Activated CD8-positive, alpha-beta memory T cell treated with anti-CD3 and anti-CD28 coated beads for 24 hours (primary cell): ENCODE measurements at places on chromosomes 7 and 10.

GRCh38 chr7:129187681-129188371 lies 607 bp upstream of the SMO start:
- no peak for DNase-seq

GRCh38 chr10:44749151-44749550 lies 162.0 kb upstream of the TMEM72 start:
- no peak for DNase-seq

DNA sequence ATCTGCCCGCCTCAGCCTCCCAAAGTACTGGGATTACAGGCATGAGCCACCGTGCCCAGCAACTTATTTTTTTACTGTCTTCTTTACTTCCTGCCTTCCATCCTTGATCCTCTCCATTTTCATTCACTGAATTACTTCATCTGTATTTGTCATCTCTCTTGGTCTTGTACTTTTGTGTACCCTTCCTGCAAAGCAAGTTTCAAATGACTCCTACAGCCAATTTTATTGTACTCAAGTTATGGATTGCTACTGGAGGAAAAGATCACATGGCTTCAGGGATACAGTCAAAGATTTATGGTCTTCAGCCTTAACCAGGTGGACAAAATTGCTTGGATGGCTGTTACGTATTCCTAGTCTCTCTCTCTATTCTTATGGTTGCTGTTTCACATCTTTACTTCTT lies 22.6 kb downstream of the SEPTIN7 start:
- no peak for DNase-seq

DNA sequence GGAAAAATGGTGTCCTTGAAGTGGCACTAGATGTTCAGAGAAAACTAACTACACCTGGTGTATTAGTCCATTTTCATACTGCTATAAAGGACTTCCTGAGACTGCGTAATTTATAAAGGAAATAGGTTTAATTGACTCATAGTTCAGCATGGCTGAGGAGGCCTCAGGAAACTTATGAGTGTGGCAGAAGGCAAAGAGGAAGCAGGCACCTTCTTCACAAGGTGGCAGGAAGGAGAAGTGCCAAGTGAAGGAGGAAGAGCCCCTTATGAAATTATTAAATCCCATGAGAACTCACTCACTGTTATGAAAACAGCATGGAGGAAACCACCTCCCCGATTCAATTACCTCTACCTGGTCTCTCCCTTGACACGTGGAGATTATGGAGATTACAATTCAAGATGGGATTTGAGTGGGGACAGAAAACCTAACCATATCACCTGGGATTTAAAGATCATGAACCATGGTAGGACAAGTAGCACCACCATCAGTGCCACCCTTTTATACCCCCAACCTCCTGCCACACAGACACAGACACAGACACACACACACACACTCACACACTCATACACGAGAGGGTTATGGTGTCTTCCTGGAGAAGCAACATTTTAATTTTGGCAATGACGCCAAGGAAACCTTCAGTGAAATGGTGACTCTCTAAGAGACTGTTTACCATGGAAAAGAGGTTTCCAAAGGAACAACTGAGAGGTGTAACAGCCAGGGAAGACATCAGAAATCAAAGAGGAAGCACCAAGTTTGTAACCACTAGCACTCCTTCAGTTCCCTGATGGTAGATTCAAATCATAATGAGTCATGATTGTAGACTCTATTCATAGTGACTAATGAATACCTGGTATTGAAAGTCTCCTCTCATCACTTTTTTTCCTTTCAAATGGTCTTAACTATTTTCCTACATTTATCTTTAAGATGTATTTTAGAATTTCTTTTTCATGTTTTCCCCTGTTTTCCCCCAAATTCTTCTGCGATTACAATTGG lies 41.8 kb upstream of the WNT16 start:
- no peak for DNase-seq
